ENCODE measurements at places on chromosomes 1 and 21.

DNA sequence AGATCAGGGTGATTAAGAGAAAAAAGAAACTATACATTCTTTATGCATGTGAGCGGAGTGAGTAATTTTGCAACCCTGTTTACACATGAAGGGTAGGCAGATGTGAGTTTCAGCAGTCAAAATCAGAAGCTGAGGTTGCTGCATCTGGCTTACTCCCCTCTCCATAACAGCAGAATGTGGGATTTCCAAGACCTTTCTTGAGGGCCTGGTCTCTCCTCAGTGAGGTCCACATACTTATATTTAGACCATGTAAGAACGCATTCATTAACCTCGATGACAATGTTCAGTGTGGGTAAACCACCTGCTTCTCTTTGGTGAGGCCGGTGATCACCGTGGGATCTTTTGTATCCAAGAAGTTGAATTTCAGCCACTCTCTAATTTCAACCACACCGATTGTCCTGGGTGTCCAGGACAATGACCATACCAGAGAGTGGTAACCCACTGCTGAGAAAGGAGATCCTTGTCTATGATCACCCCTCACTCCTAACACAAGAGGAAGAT is 18.7 kb upstream of the RAP1A start:
- no peak for DNase-seq

DNA sequence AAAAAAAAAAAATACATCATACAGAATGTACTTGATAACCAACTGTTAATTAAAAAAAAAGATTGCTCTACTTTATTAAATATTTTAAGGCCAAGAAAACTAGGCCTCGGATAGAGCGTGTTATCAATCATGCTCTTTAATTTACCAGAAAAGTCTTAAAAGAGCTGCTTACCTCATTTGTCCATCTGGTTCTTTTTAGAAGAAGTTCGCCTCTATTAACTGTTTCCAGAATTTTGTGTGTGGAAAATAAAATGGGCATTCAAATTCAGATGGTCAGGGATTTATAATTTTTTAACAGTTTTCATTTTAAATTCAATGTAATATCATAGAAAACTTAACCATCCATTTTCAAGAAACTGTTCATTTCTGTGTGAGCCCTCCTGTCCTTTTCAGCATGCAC is 53.8 kb downstream of the KCNK1 start:
- DNase-seq = no peak

GRCh38 chr21:42737951-42738590 is 84.7 kb downstream of the PDE9A start:
- DNase-seq = no peak

GRCh38 chr21:45147473-45148315 is 73.3 kb downstream of the ADARB1 start:
- peak; percentile 52 for DNase-seq

GRCh38 chr1:150387200-150387599 is 23.3 kb downstream of the RPRD2 start:
- DNase-seq = no peak

GRCh38 chr1:240332672-240333071 is 241.0 kb downstream of the FMN2 start:
- no peak for DNase-seq

DNA sequence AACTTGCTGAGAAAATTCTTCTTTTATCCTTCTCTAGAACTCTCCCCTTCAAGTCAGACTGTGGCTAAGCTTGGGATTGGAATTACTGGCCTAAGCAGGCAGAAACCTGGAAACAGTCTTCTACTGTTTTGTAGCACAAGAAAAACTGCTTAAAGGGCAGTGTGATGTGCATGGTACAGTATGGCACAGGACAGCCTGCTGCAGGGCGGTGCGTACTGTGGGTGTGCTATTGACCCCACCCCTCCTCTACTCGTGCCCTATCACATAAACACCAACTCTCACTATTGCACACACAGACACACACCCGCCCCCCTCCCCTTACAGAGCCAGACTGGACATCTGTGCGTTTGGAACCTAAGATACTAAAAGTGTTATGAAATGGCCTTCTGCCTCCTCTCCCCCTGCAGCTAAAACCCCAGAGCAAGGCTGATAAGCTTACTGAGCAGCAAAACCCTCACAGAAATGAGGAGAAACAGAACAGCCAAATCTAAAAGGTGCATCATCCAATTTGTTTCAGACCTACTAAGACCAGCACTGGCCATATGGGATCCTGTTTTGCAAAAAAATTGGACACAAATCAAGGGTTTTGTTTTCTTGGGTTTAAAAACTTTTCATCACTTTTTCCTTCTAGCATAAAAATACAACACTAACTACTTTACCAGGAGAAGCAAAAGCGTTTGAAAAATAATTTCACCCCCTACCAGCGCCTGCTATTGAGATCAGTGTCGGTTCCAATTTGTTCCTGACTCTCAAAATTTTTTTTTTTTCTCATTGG is 355.8 kb upstream of the LYPLAL1 start:
- DNase-seq = no peak

- DNase-seq = no peak
Observed at GRCh38 chr1:210741564-210741963, 392.4 kb downstream of the KCNH1 start.

GRCh38 chr21:16942703-16943102 is 570.1 kb upstream of the CXADR start:
- peak; percentile 64 for DNase-seq

DNA sequence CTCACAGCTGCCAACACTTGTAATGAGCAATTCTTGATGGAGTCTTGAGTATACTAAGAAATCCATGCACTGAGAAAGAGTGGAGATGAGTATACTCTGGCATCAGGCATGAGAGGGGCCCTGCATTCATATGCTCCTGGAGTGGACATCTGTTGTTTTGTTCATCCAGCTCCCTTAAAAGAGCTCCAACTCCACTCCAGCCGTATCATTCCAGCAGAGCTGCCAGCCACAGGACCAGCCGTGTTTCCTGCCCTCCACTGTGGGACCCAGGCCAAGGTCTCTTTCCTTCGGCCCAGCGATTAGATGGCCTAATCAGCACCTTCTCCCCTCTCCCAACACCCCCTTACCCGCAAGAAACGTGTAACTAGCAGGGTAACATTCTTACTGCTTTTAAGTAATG is 144.5 kb downstream of the OMA1 start:
- DNase-seq = no peak

DNA sequence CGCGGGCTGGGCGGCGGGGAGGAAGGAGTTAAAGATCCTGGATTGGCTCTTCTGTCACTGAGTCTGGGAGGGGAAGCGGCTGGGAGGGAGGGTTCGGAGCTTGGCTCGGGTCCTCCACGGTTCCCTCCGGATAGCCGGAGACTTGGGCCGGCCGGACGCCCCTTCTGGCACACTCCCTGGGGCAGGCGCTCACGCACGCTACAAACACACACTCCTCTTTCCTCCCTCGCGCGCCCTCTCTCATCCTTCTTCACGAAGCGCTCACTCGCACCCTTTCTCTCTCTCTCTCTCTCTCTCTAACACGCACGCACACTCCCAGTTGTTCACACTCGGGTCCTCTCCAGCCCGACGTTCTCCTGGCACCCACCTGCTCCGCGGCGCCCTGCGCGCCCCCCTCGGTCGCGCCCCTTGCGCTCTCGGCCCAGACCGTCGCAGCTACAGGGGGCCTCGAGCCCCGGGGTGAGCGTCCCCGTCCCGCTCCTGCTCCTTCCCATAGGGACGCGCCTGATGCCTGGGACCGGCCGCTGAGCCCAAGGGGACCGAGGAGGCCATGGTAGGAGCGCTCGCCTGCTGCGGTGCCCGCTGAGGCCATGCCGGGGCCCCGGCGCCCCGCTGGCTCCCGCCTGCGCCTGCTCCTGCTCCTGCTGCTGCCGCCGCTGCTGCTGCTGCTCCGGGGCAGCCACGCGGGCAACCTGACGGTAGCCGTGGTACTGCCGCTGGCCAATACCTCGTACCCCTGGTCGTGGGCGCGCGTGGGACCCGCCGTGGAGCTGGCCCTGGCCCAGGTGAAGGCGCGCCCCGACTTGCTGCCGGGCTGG is at the start of gene NPR1:
Gene NPR1, plus strand, starts transcription at position 170 of the 818 bp plus-strand sequence. Its CDS starts 421 bp downstream, at position 591.
- DNase-seq = no peak

- peak; percentile 70 for DNase-seq
Observed at GRCh38 chr1:18217398-18218043, 109.9 kb downstream of the IGSF21 start.

GRCh38 chr1:236534151-236534651 is 10.4 kb downstream of the LGALS8 start:
- DNase-seq = no peak

Measured in islet precursor cell (in vitro differentiated cells).